AG20443 (cell line): ENCODE measurements at places on chromosomes 1 and 21.

GRCh38 chr21:40853956-40854688 lies 7.2 kb upstream of the DSCAM start:
- no peak for DNase-seq

DNA sequence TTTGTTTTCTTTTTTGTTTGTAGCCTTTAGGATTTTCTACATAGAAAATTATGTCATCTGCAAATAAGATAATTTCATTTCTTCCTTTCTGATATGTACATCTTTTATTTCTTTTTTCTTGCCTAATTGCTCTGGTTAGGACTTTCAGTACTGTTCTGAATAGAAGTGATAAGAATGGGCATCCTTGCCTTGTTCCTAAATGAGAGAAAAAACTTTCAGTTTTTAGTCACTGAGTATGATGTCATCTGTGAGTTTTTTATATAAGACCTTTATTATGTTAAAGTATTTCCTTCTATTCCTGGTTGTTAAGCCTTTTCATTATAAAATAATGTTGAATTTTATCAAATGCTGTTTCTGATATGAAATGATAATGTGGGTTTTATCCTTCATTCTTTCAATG lies 76.0 kb upstream of the SLC35F3 start:
- DNase-seq = no peak

- no peak for DNase-seq
These were observed 11.8 kb upstream of the KIAA0040 start for GRCh38 chr1:175204330-175204729.

DNA sequence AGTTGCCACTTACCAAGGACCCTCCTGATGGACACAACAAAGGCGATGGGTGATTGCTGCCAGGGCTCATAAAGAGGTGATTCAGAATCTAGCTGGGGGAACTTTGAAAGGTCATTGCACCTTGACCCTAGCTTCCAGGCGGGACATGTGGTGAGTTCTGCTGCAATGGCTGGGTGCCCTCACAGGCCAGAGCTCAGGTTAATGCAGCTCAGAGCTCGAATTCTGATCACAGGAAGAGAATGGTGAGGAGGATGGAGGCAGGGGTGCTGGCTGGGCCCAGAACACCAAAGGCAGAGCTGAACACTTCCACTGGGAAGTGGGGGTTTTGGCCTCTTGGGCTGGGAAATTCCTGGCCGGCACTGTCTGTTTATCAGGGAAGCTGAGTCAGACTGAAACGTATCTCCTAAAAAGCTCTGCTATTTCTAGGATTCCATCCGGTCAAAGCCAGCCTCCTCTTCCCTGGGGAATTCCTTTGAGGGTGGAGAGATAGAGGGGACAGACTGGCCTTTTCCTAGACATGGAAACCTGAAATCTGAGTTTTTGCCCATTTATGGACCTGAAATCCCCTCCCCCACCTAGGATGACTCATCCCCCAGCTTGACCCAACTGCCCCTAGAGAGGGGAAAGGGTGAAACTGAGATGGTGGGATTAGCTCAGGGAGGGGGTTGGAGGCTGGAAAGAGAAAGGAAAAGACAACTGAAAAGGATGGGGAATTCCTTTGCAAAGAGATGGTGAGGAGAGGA lies 27.2 kb downstream of the NUAK2 start:
- DNase-seq = peak; percentile 73

DNA sequence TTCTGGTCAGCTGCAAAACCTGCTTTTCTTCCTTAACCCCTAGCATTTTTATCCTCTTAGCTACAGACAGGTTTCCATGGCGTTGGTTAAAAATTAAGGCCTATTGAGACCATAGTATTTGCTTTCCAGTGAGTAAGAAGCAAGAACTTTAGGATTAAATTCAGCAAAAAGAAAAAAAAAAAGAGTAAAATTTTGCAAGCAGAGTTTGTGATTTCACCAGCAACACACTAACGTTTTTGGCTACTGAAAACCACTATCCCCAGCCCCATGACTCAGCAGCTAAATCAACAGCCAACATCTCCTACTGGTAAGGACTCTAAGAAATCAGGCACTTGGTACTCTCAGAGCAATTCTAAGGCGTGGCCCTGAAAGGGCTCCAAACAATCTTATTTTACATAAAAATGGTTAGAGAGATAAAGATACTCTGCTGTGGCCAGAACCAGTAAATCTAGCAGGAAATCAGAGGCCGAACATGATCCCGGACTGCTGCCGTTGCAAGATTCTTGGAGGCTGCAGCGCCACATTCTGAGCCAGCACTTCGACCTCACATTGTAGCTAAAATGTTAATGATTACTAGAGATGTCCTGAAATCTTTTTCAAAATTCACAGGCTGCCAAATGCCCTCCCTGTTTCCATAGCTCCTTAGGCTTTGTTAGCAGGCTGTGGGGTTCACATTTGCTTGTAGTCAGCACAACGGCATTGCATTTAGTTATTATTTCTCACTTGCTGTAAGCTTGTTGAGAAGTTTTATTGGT lies 1.6 kb upstream of the ENO1 start:
- peak; percentile 91 for DNase-seq

- DNase-seq = peak; percentile 65
These were observed 70.9 kb downstream of the APP start for GRCh38 chr21:26099610-26100219.

DNA sequence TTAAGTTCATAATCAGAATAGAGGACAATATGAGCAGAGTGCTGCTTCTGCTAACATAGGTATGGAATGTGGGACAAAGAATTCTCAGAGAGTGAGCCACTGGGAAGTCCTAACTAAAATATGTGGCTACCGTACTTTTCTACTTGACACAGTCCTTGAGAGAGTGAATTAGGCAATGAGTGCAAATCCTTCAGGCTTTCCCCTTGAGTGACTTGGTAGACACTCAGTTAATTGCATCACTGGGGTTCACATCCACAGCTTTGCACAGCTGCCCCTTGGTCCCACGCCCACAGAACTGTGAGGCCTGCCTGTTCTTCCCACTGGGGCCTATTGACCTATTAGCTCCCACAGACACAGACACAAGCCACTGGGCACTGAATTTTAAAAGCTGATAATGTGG lies 40.5 kb upstream of the PAXBP1 start:
- DNase-seq = peak; percentile 55
